ENCODE measurements at places on chromosomes 1 and 21.

DNA sequence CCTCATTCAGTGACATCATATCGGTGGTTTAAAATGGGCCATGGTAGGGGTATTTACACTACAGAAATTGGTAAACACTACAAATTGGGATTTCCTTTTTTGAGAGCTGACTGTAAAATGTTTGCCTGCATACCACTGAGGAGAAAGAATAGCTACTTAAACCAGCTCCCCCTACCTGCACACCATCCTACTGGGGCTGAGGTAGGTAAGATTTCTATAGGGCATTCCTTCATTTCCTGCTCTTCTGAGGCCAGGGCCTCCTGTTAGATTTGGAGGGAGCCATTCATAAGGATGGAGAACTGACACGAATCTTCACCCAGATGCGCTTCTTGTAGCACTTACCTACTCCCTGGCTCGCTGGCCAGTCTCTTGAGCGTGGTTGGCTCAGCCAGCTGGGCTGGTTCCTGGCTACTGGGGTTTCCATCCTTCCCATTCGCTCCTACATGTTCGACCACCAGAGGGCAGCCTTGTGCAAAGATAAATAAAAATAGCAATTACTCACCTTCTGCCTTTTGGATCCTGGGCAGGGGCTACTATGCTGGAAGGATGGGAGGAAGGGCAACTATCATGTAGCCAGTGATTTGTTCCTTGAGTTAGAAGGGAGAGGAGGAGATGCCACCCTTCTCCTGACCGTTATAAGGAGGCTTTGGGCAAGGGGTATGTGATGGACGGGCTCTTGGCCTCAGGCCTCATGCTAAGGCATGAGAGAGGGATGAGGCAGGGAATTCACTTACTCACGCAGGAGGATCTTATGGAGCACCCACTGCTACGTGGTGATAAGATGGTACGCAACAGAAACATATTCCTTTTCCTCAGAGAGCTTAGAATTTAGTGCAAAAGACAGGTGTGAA, 10.7 kb downstream of the OPTC start:
- DNase-seq: no peak

- no peak for DNase-seq
Measured at GRCh38 chr1:200174525-200175295, 147.2 kb downstream of the NR5A2 start.

- DNase-seq: peak; percentile 82
Measured at GRCh38 chr1:3004285-3005205, 16.7 kb upstream of the ACTRT2 start.

DNA sequence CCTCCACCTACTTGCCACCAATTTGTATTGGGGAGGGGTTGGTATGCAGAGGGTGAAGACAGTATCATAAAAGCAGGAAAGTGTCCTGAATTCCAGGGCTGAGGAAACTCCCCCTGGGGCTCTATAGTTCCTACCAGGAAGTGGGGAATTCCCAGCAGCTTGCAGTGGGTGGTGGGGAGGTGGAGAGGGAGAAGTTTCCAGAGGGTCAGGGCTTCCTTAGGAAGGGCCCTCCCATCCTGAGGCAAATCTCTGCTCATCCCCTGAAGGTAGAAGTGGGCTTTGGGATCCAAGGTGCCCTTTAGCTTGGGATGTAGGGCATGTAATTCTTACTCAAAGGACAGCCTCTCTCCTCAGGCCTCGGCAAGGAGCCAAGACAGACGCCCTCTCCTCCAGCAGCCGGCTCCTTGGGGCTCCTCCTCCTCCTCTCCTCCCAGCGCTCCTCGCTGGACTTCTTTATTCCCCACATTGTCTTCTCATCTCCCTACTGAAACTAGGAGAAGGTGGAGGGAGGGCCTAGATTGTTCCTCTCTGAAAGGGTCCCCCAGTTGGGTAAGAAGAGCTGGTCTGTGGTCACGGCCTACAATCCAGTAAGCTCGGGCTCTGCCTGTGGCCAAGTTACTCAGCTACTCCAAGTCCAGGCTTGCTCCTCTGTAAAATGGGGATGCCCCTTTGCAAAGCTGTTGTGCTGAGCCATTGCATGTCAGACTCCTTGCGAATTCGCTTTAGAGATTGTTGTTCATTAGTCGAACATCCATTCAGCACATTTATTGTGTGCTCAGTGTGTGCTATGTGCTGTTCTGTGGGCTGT, 17.9 kb upstream of the CSF1 start:
- no peak for DNase-seq

- peak; percentile 89 for DNase-seq
Measured at GRCh38 chr1:1427106-1427819, 6.2 kb upstream of the ANKRD65 start.

DNA sequence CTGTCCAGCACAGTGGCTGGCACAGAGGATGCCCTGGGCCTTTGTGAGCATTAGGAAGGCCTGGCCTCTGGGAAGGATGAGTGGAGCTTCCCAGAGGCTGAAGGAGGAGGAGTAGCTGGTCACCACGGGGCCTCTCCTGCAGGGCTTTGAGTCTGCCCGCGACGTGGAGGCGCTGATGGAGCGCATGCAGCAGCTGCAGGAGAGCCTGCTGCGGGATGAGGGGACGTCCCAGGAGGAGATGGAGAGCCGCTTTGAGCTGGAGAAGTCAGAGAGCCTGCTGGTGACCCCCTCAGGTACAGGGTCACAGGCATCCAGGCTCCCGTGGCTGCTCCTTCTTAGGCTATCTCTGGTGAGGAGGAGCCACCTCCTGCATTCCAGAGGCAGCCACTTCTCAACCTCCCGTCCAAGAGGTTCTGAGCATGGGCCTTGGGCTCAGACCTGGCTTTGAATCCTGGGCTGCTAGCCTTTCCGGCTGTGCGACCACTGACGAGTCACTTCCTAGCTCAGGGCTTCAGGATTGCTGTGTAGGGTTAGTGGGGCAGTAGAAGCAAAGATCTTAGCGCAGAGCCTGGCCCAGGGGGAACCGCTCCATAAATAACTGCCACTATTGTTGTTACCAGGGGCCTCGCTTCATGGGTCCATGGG, 14.0 kb downstream of the SESN2 start:
- DNase-seq: no peak

DNA sequence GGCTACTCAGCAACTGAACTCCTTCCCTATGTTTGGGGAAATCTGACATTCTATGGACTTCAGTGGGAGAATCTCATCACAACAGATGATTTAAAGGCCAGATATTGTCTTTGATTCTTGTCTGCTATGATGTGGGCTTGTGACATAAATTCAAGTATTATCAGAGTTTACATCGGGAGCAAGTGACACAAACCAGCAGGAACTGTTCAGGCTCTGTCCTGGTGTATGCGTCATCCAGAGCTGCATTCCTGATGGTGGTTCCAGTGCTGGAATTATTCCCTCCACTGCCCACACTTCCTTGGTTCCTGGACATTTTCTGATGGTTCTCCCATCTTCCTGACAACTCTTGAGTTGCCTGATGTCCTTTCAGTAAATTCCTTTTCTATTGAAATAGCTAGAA, 10.8 kb upstream of the LSM10 start:
- DNase-seq: no peak

- no peak for DNase-seq
Measured at GRCh38 chr1:163981500-163982030, 577.4 kb upstream of the PBX1 start.

- DNase-seq: peak; percentile 83
Measured at GRCh38 chr1:30516485-30516858, 206.9 kb downstream of the MATN1 start.

- DNase-seq: no peak
Measured at GRCh38 chr1:99363531-99363930, 99.2 kb downstream of the PLPPR4 start.

- DNase-seq: peak; percentile 45
Measured at GRCh38 chr1:6666696-6667095, 34.9 kb downstream of the DNAJC11 start.

DNA sequence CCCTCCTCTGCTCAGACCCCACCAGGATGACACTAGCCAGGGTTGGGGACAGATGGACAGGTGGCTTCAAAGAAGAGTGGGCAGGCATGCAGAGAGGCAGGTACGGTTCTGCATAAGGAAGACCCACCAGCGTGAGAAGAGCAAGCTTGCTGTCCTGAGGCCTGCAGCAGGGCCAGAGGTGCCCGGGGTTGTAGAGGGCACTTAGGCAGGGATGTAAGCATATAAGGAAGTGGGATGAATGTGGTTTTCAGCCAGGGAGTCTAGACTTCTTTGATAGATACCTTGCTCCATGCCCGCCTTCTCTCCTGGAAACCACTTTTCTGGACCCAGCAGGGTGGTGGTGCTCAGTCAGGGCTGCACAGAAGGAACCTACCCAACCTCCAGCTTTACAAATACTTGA, 1.4 kb downstream of the TTC39A start:
- peak; percentile 69 for DNase-seq

GRCh38 chr1:30054126-30054525, 669.3 kb downstream of the MATN1 start:
- peak; percentile 14 for DNase-seq

DNA sequence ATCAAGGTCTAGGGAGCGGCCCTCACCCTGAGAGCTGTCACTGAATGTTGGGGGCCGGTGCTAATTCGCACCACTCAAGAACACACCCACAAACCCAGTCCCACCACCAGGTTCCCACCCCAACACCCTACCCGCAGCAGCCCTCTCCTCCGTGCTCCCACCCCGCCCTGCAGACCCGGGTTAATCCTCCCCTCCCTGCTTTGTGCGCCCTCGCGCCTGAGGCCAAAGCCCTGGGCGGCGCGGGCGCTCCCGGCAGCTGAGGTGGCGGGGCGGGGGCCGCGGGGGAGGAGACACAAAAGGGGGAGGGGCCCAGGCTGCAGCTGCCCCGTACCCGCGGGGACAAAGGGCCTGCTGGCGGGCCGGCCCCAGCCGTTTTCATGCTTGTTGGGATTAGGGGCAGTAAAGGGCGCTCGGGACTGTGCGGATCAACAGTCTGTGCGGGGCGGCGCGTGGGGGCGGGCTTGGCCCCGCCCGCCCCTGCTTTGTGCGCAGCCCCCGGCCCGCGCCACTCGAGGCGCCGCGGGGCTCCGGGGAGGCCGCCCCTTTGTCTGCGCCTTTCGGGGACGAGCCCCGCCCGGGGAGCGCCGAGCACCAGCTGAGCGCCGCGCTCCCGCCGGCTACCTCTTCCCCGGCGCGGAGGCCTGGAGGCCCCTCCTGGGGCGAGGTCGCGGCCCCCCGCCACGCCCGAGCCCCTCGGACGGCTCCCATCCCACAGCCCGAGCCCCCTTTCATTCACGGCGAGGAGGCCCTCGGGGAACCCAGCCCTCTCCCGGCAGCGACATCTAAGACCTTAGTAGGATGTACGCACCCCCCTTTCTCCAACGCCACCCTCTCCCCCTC, 10.9 kb downstream of the C1orf216 start:
- DNase-seq: no peak

GRCh38 chr21:34880401-34880800, 168.7 kb downstream of the RUNX1 start:
- DNase-seq: no peak

DNA sequence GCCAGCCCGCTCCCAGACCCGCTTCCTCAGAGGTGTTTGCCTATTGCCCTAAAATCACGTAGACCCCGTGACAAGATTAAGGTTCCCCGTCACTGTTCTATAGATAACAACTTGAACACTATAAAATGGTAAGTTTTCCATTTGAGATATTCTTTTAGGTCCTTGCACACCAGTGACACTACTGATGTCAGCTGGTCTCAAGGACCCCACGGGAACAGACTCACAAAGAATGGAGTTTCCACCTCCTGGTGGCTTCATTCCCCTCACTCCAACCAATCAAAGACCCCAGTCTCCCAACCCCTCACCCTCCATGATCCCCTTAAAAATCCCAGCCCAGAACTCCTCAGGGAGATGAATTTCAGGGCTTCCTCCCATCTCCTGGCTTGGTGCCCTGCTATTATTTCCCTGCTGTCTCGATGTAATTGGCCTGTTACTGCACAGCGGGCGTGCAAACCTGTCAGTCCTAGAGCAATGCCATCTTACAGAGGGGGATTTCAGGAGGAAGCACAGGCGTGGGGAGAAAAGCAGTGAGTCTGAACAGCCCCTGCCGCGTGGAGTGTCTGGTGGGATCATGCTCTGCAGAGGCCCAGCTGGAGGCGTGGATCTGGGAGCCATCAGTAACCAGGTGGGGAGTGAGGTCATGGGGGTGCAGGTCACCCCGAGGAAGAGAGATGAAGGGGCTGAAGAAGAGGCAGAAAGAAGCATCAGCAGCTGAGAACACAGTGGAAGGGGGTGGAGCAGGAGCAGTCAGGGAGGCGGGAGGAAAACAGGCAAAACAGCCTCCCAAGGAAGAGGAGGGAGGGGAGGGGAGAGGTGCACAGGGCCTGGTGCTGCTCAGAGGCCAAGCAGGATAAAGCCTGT, 35.1 kb upstream of the LBR start:
- DNase-seq: peak; percentile 18

DNA sequence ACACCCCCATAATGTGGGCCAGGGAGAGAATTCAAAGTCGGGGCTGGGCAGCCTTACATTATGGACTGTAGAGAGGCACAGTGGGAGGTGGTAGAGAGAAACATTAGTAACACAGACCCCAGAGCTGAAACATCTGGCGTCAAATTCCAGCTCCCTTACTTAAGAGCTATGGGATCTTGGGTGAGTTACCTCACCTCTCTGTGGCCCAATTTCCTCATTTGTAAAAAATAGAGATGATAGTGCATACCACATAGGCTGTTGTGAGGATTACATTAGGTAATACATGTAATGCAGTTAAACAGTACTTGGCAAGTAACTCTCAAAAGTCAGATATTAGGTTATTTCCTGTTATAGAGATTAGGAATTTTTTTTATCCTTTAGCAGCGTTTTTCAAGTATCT, 160.5 kb upstream of the KIAA0040 start:
- no peak for DNase-seq

- DNase-seq: no peak
Measured at GRCh38 chr1:172940174-172940855, 110.4 kb downstream of the TNFSF18 start.

DNA sequence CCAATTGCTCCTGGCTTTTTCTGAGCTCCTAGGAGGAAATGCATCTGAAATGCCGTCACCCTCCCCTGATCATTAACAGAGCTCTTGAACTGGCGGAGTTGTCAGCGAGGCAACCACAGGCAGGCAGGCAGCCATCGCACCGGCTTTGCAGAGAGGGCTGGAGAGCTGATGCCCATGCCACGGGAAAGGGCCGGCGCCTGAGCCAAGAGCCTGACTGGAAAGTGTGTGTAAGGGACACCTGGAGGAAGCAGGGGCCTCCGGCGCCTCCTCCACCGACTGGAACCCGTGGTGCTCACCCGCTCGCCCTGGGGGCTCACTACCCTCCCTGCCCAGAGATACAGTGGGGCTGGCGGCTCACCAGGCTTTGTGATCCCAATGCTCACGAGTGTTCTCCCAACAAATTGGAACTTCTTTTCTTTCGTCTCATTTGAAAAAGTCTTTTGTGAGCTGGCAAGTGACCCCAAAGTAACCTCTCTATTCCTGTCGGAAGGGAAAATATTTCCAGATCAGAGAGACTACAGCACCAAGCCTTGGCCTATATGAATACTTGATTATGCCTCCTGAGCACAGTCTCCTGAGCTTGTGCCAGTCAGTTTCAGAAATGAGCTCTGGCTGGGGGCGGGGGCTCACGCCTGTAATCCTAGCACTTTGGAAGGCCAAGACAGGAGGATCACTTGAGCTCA, 97.7 kb upstream of the SLC25A33 start:
- no peak for DNase-seq

DNA sequence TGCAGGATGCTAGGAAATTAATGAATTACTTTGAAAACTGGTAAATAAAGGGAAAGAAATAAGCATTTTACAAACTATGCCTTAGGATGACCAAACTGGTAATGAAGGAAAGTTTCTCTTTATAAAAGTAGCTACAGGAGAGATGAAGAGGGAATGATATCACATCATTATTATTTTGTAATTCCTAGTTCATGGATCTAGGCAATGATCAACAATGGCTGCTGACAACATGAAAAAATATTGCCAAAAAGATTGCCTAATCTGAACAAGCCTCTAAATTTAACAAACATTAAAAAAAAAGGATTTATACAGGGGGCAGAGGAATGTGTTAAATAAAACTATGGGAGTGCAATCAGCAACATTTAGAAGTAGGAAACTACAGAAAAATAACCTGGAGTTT, 38.9 kb downstream of the NOS1AP start:
- DNase-seq: no peak

All from mesenteric fat pad (tissue), 1 donor.